ENCODE measurements at places on chromosomes 13 and 19.

DNA sequence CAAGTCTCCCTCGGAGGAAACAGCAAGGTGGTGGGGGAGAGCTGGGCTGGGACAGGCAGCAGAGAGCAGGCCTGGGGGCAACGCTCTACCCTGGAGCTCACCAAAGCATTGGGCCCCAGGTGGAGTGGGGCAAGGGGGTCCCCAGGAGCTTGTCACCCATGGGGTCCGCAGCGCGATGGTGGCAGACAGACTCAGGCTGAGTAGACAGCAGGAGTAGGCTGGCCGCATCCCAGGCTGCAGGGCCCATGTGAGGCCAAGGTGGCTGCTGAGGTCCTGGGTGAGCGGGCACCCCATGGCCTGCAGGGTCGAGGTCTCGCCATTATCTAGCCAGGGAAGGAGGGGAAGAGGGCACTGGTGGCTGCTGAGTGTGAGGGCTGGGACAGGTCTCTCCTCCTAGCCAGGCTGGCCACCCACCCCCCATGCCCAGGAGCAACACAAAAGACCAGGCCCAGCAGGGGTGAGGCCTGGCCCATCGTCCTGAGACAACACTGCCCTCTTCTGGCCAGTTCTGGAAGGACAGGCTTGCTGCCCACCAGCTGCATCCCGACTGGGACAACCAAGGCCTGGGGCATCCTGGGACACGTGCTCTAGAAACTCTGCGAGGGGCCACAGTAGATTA is 33.1 kb downstream of the CEBPG start:
- DNase-seq: peak; percentile 20

GRCh38 chr13:71454509-71454908 is 412.5 kb downstream of the DACH1 start:
- DNase-seq: no peak

GRCh38 chr19:10122045-10122444 is 2.3 kb upstream of the EIF3G start:
- no peak for DNase-seq

DNA sequence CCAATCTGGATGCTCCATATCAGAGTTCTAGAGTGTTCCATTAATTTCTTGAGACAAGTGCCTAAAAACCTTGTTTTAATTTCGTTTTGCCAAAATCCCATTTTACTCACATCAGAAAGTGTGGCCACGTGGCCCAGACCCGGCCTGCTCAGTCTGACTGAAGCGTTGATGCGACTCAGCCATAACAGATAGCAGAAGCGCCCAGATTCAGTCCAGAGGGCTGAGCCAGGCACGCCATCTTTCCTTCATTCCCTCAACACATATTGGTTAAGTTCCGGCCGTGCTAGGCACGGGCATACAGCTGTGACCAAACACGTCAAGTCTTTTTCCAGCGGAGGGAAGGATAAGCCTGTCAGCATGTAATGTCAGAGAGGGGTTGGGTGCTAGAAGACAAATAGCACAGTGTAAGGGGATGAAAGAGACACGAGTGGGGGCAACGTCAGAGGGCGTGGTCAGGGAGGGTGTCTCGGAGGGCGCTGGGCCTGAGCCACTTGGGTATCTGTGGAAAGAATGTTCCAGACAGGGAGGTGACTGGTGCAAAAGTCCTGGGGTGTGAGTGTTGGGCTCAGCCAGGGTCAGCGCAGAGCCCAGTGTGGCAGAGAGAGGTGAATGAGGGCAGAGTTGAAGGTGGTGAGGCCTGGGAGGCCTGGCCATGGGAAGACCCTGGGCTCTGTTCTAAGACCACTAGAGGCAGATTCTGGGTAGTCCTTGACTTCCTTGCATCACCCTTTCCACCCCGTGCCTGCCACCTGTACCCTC is 3.1 kb downstream of the F10 start:
- DNase-seq: no peak

- no peak for DNase-seq
These were observed 913.2 kb upstream of the GPC6 start for GRCh38 chr13:92313382-92313781.

GRCh38 chr13:40438999-40439797 is 227.2 kb downstream of the FOXO1 start:
- DNase-seq: no peak

DNA sequence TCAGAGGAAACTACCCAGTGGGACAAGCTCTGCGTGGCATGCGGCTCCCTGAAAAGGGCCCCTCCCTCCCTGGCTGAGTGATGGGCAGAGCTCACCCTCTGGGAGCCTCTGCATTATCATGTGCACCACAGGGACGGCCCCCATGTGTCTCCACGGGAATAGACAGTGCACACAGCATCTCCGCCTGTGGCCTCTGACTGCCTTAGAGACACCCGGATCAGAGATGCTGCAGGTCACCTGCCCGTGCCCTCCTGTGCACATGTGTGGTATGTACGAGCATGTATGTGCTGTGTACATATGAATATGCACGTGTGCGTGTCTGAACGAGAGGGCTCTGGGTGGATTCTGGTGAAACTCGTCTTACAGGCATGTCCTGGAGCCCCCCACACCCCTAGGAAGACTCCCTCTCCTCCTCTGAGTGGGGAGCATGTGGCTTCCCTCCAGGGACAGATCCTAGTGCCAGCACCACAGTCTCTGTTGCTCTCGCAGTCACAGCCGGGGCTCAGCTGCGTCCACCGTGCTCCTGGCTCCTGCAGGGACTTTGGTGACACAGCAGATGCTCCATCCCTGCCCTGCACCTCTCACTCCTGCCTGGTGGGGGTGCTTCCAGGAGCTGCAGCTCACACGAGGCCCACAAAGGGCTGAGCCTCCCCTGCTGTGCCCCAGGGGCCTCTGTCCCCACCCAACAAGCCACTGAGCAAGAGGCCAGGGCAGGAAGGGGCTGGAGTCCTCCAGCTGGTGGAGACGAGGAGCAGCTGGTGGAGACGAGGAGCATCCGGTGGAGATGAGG is 19.6 kb downstream of the C13orf46 start:
- DNase-seq: no peak

- DNase-seq: no peak
These were observed 57.7 kb downstream of the ANKRD10 start for GRCh38 chr13:110856942-110857835.

GRCh38 chr19:46841458-46842083 is 9.1 kb downstream of the AP2S1 start:
- DNase-seq: no peak

DNA sequence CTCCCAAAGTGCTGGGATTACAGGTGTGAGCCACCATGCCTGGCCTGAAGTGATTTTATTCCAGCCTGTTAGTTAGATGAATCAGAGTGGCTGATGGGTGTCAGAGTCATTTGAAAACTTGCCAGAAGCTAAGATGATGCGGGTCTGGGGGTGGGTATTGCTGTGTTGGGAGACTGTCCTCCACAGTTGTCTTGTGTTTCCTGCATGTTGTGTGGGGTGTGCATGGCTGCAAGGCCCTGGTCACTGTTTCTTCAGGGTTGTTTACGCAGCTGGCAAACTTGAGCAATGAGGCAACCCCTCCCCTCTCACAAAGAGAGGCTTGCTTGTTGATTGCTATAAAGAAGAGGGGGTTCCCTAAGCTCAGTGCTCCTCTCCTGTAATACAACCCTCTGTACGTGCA is 71.8 kb downstream of the TRPM4 start:
- no peak for DNase-seq

DNA sequence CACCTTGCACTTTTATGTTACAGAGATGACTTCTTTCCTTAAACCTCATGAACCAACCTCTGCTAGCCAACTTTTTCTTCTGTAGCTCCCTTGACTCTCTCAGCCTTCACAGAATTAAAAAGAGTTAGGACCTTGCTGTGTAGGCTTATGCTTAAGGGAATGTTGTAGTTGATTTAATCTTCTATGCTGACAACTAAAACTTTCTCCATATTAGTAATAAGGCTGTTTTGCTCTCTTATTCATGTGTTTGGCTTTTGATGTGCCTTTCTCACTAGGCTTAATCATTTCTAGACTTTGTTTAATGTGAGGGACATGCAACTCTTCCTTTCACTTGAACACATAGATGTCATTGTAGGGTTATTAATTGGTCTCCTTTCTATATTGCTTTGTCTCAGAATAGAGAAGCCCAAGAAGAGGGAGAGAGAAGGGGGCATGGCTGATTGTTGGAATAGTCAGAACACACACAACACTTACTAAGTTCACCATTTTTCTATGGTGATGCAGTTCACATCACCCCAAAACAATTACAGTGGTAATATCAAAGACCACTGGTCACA is 509.5 kb downstream of the UQCRFS1 start:
- DNase-seq: no peak

DNA sequence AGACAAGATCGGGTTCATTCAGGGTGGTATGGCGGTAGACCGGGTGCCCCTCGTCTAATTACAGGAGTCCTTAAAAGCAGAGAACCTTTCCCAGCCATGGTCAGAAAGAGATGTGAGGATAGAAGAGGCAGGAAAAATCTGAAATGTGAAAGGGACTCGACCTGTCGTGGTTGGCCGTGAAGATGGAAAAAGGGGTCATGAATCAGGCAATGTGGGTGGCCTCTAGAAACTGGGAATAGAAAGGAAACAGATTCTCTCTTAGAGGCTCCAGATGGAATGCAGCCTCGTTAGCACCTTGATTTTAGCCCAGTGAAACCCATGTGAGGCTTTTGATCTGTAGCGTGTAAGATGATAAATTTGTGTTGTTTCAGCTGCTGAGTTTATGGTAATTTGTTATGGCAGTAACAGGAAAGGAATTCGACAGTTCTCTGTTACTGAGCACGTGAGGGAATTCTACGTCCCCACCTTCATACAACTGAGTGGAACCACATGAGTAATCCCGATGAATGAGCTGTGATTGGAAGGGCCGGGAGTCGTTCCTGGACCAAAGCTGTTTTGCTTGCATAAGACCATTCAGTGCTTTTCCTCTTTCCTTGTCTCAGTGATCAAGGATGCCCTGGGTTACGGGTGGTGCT is 11.0 kb upstream of the CA11 start:
- DNase-seq: no peak

DNA sequence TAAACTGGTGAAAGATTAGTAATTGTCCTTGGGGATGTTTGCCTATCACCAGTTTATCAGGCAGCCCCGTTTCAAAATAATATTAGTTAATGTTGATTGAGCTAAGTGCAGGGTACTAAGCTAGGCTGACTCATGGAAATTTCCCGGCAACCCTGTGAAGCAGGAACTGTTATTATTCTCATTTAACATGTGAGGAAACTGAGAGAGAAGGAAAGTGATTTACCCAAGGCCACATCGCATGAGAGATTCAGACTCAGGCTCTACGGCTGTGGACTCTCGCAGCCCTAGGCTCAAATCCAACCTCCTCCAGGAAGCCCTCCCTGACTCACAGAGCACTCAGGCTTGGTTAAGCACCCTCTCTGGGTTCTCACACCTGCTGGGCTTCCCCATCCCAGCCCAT is 19.7 kb downstream of the CLPTM1 start:
- DNase-seq: no peak

- DNase-seq: no peak
These were observed 16.3 kb downstream of the ZNF160 start for GRCh38 chr19:53086949-53087348.

DNA sequence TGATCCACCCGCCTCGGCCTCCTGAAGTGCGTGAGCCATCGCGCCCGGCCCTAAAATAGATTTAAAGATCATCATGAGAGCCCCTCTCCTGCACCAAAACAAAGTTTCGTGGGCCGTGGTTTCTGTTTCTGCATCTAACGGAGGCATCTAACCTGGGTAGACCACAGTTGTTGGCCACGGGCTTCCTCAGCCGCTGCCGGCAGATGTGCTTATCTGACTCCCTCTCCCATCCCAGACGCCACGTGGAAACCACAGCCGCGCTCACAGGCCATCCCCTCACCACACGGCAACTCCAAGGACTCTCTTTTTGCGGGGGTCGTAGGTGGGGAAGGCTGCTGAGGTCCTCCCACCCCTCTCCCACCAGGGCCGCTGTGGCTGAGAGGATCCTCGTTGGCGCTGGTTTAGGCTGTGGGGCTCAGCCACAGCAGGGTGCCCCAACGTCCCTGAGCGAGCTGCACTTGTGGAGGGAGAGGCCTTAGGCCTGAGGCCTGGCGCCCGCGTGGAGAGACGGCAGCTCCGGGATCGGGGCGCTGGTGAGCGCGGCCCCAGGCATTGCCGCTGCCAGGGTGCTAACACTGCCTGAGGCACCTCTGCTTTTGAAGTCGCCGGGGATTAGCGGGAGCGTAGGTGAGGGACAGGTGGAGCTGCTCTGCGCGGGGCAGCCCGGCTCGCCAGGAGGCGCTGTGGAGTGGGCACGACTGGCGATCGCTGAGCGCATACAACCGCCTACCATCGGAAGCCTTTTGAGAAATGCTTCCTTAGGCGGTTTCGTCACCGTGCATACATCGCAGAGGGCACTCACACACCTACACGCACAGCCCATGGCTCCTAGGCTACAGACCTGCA is 8.9 kb downstream of the ZSCAN1 start:
- DNase-seq: no peak

DNA sequence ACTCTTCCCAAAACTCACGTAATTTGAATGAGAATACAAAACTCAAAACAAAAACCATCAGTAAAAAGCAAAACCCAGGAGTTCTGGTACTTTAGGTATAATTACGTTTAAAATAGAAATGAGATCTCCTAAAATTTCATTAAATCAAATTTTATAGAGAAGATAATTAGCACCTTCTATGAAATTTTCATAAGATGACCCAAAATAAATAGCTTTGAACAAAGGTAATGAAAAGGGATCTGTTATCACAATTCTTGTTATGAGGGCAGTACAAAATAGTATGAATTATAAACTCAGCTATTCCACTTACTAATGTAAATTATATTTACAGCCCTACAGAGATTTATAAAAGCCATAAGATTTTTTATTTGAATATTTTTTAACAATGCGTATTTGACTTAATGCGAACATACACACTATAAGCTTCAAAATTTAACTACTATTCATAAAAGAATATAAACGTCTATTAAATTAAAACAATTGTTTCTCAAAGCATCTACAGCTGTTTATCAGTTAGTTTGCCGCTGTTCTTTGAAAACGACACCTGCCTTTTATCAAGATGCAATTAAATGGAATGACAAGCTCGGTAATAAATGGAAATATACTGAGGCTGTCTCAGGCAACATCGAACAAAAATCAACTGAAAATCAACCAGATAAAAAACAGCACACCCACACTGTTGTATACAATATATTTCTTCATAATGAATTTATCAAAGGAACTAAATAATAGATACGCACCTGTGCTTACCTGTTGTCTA is 63.8 kb downstream of the KCNRG start:
- no peak for DNase-seq

DNA sequence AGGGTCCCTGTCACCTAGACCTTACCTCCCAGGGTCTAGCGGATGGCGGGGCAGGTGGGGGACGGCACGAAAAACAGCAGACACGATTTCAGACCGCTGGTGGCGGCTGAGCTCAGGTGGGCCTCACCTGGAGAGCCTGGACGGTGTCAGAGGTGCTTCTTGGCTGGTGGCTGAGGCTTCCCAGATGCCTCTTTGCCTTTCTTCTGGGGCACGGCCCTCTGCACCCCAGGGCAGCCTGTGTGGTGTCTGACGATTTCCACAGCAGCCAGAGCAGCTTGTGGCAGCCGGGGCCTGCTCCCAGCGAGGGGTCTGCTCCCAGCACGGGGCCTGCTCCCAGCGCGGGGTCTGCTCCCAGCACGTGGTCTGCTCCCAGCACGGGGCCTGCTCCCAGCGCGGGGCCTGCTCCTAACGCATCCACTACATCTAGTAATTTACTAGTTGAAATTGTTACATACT is 66.7 kb downstream of the ATP11A start:
- DNase-seq: no peak

- no peak for DNase-seq
These were observed 3.9 kb downstream of the NFIC start for GRCh38 chr19:3370214-3370720.

- DNase-seq: no peak
These were observed 230.8 kb downstream of the TBC1D4 start for GRCh38 chr13:75251188-75251587.

GRCh38 chr13:97249093-97249795 is 27.1 kb downstream of the MBNL2 start:
- DNase-seq: no peak

GRCh38 chr13:112450118-112450903 is 74.2 kb downstream of the SPACA7 start:
- peak; percentile 12 for DNase-seq
